ENCODE measurements at places on chromosomes 7 and 10. TPM values are rescaled to one million over a fixed set of nuclear protein-coding genes. Genes with fewer than 3 reads are reported as not detected.

- no peak overlapping the region for H3K27ac ChIP-seq
- no peak overlapping the region for H3K4me3 ChIP-seq
- no peaks in the 10 kb centered on the region for H3K27me3 ChIP-seq
- H3K4me1 ChIP-seq: peaks cover 19% of the 10 kb centered on the region
- no peaks in the 10 kb centered on the region for H3K36me3 ChIP-seq
- DNase-seq: no peak
These were observed 95.8 kb downstream of the HIP1 start for GRCh38 chr7:75642810-75643486.

- H3K4me1 ChIP-seq: no peaks in the 10 kb centered on the region
- no peak overlapping the region for H3K27ac ChIP-seq
- peak; percentile 58 for DNase-seq
- H3K36me3 ChIP-seq: no peaks in the 10 kb centered on the region
- no peak overlapping the region for H3K4me3 ChIP-seq
These were observed 98.2 kb downstream of the GLRX3 start for GRCh38 chr10:130234171-130234965.

DNA sequence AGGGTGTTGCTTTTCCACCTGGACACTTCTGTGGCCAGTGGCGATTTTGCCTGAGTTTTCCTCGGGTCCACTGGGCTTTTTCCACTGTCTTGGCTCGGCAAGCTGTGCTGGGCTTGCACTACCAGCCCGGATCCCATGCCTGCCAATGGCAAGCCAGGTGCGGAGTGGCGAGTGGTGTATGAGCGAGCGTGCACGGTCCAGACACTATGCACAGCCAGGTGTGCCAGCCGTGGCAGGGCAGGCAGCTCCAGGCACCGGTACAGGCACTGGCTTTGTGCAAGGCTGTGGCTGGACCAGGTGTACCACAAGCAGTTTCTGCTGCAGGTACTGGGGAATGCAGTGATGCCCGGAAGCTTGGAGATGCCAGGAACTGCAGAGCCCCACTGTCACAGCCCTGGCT, 22.1 kb downstream of the INPP5F start:
- no peaks in the 10 kb centered on the region for H3K27me3 ChIP-seq

DNA sequence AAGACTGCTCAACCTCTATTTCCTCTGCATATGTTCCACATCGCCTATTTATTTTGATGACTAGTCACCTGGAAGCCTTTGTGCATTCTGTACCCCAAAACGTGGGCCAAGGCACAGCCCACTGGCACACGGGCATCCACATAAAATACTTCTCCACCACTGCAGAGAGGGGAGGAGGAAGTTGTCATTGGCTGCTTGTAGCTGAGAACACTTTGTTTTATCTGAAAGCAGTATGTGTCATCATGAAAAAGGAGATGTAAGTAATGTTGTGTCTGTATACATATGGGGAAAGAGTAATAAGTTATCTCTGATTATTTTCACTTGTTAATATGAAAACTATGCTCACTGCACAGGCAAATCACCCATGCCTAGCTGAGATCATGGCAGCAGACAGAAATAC, 48.2 kb upstream of the AMPH start:
- no peak overlapping the region for H3K27ac ChIP-seq
- no peaks in the 10 kb centered on the region for H3K27me3 ChIP-seq
- H3K4me3 ChIP-seq: no peak overlapping the region
- no peak for DNase-seq

DNA sequence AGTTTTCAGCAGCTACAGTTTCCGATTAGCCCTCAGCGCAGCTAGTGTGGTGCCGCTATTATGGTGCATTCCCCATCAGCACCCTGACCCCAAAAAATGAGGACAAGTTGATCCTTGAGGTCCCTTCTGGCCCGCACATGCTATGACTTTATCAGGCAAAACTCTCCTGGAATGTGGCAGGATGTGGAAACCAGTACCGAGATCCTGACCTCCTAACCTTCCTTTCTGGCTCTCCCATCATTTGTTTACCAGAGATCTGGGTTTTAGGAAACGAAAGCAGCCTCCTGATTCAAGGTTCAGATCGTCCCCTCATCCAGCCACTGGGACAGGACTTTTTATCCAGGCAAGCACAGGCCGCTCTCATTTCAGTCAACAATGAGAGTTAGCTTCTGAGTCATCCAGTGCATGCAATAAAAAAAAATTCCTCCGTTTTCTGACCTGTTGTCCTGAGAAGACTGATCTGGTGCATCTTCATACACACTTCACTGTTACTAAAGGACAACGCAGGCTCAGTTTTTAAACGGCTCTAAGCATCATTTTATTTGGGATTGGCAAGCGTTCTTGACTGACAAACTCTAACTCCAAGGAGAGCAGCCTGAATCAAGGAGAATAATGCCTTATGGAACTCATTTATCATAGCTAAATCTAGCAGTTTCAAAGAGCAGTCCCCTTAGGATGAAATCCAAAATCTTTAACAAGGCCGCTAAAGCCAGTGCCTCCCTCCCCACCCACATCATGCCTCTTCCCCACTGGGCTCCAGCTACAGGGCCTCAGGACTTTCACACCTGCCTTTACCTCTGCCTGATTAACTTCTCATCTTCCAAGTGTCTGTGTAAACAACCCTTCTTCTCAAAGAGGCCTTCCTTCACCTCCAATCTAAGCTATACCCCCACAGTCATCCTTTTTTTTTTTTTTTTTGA, 17.1 kb downstream of the PDLIM1 start:
- peak overlapping the region; percentile 91 for H3K27ac ChIP-seq
- H3K4me3 ChIP-seq: no peak overlapping the region
- H3K27me3 ChIP-seq: no peaks in the 10 kb centered on the region
- DNase-seq: no peak

DNA sequence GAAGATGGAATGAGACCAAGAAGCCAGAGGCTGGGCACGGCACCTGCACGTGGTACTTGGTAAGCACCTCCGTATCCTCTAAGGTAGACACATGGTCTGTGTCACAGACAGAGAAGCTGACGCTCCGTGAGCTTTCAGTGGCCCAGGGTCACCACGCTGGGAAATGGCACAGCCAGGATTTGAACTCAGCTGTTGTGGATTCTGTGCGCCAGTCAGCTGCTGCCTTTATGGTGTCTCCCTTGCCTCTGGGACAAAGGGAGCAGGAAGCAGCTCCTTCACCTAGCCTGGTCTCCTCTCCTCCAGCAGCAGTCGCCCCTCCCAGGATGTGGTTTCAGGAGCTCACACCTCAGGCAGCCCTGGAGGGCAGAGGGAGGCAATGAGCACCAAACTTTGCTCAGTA, 110.8 kb downstream of the ARHGAP22 start:
- DNase-seq: peak; percentile 72
- no peaks in the 10 kb centered on the region for H3K36me3 ChIP-seq
- no peaks in the 10 kb centered on the region for H3K27me3 ChIP-seq
- no peak overlapping the region for H3K27ac ChIP-seq

- no peak for DNase-seq
- no peak overlapping the region for H3K4me3 ChIP-seq
- H3K36me3 ChIP-seq: no peaks in the 10 kb centered on the region
- peaks cover 18% of the 10 kb centered on the region for H3K4me1 ChIP-seq
- H3K27ac ChIP-seq: no peak overlapping the region
- no peaks in the 10 kb centered on the region for H3K27me3 ChIP-seq
These were observed 162.0 kb downstream of the KLF6 start for GRCh38 chr10:3622845-3623621.

DNA sequence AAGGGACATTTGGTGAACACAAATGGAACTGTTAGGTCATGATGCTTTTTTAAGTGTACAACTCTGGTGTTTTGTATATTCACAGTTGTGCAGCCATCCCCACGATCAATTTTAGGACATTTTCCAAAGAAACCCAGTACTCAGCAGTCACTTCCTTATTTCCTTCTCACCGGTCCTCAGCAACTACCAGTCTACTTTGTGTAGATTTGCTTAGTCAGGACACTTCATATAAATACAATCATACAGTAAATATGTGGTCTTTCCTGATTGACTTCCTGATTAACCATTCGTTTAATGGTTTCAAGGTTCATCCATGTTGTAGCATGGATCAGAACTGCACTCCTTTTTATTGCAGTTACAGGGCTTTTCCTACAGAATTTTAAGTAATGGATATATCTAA, 14.4 kb downstream of the SGPL1 start:
- no peak for DNase-seq
- no peaks in the 10 kb centered on the region for H3K36me3 ChIP-seq
- H3K4me3 ChIP-seq: no peak overlapping the region
- H3K27me3 ChIP-seq: no peaks in the 10 kb centered on the region
- H3K4me1 ChIP-seq: peaks cover 26% of the 10 kb centered on the region
- no peak overlapping the region for H3K27ac ChIP-seq

GRCh38 chr7:3482147-3482921, 181.3 kb downstream of the SDK1 start:
- H3K27ac ChIP-seq: no peak overlapping the region
- no peaks in the 10 kb centered on the region for H3K4me1 ChIP-seq
- DNase-seq: no peak
- H3K27me3 ChIP-seq: no peaks in the 10 kb centered on the region
- H3K4me3 ChIP-seq: no peak overlapping the region
- no peaks in the 10 kb centered on the region for H3K36me3 ChIP-seq

DNA sequence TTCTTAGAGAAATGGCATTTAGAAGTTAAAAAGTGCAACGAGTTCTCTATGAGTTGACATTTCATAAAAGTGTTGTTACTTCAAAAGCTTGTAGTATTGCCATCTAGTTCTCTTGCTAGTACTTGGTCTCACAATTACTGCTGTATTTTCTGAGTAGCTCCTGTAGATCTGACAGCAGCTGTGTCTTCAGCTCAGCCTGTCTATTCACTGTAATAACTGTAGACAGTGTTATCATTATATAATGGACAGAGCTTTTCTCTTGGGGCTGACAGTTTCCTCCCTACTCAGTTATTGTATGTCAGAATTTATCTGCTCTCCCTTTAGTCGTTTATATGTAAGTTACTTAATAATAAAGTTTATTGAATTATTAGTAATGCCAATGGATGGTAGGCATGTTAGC, 388.7 kb upstream of the VSTM2A start:
- H3K4me3 ChIP-seq: no peak overlapping the region
- no peaks in the 10 kb centered on the region for H3K4me1 ChIP-seq
- H3K27me3 ChIP-seq: no peaks in the 10 kb centered on the region
- no peak overlapping the region for H3K27ac ChIP-seq

DNA sequence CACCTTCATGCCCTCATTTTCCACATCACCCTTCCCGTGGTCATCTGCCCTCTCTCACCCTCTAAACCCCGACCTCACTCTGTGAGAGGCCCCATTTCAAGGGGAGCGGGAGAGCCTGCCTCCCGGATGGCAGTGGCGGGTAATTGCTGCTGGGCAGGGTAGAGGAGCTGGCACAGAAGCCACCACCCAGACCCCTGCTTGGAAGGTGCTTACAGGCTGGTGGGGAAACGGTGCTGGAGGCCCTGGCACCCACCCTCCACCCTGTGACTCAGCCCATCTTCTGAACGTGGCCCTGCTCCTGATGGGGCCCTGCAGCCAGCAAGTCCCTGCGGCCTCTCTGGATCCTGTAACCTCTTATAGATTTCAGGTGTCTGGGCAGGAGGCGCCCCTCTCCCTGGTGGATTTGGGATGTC, 10.6 kb upstream of the PWWP2B start:
- no peak for DNase-seq
- no peaks in the 10 kb centered on the region for H3K4me1 ChIP-seq
- no peaks in the 10 kb centered on the region for H3K36me3 ChIP-seq
- H3K4me3 ChIP-seq: no peak overlapping the region
- no peak overlapping the region for H3K27ac ChIP-seq

DNA sequence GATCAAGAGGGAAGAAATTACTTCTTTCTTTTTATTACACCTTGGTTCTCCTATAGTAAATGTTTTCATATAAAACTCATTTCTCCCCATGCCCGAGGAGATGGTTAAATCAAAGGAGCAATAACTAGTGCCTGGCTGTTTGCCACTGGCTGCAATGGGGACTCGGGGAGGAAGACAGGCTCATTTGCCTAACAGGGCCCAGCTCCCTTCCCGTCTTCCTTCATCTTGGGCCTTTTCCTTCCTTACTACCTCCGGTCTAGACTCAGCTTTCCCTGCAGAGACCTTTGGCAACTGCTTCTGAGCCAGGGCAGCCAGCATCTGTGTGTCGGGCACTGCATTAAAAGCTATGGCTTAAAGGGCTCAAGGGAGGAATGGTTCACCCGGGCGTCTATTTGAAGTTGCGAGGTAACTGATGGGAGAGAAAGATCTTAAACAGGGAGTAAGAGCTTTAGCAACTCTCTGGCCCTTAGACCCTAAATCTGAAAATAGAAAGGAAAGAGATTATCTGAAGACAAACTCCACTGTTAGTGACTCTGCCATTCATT, 63.5 kb downstream of the CALD1 start:
- no peak for DNase-seq
- peaks cover 7% of the 10 kb centered on the region for H3K36me3 ChIP-seq
- no peaks in the 10 kb centered on the region for H3K27me3 ChIP-seq
- no peak overlapping the region for H3K27ac ChIP-seq

GRCh38 chr10:30705625-30706149, 76.1 kb upstream of the LYZL2 start:
- H3K27me3 ChIP-seq: no peaks in the 10 kb centered on the region
- H3K27ac ChIP-seq: no peak overlapping the region
- H3K4me3 ChIP-seq: no peak overlapping the region
- DNase-seq: no peak
- no peaks in the 10 kb centered on the region for H3K36me3 ChIP-seq
- peaks cover 12% of the 10 kb centered on the region for H3K4me1 ChIP-seq

GRCh38 chr7:25024066-25024465, 44.1 kb upstream of the OSBPL3 start:
- H3K27me3 ChIP-seq: no peaks in the 10 kb centered on the region
- H3K27ac ChIP-seq: no peak overlapping the region
- DNase-seq: no peak
- H3K4me1 ChIP-seq: peaks cover 8% of the 10 kb centered on the region

DNA sequence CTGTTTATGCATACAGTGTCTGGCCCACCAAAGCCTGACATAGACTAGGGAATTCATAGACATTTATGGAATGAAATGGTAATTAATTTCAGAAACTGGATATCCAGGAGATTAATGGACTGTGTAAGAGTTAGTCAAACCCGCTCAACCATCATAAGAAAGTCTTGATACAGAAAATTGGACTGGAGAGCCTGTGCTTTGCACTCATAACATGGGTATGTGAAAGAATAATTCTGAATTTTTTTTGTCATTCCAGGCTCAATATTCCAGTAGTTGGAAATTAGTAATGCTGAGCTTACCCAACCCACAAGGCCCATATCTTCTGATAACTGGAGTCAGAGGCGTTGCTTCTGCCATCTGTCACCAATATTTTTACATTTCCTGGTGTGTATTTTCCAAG, 799.7 kb upstream of the IGFBP3 start:
- H3K27ac ChIP-seq: no peak overlapping the region
- DNase-seq: no peak
- no peaks in the 10 kb centered on the region for H3K4me1 ChIP-seq
- no peaks in the 10 kb centered on the region for H3K36me3 ChIP-seq
- no peak overlapping the region for H3K4me3 ChIP-seq

- no peak overlapping the region for H3K27ac ChIP-seq
- DNase-seq: no peak
- no peak overlapping the region for H3K4me3 ChIP-seq
- H3K36me3 ChIP-seq: no peaks in the 10 kb centered on the region
- no peaks in the 10 kb centered on the region for H3K27me3 ChIP-seq
- H3K4me1 ChIP-seq: peaks cover 63% of the 10 kb centered on the region
These were observed 158.9 kb downstream of the TCF7L2 start for GRCh38 chr10:113108948-113109347.

LIPK gene
- not detected for total RNA-seq

CPXM2 gene
- total RNA-seq: 18.9 TPM

ZP3 gene
- 2.7 TPM for total RNA-seq

CPSF4 gene
- total RNA-seq: 23.8 TPM

ATG9B gene
- 34.1 TPM for total RNA-seq

ELOVL3 gene
- not detected for total RNA-seq

DDC gene
- 1.7 TPM for total RNA-seq

OPN1SW gene
- not detected for total RNA-seq

MARCHF5 gene
- total RNA-seq: 18.9 TPM

FAM25G gene
- not detected for total RNA-seq

All from vagina (tissue), 2 donors.